ENCODE measurements at places on chromosomes 16 and 17.

DNA sequence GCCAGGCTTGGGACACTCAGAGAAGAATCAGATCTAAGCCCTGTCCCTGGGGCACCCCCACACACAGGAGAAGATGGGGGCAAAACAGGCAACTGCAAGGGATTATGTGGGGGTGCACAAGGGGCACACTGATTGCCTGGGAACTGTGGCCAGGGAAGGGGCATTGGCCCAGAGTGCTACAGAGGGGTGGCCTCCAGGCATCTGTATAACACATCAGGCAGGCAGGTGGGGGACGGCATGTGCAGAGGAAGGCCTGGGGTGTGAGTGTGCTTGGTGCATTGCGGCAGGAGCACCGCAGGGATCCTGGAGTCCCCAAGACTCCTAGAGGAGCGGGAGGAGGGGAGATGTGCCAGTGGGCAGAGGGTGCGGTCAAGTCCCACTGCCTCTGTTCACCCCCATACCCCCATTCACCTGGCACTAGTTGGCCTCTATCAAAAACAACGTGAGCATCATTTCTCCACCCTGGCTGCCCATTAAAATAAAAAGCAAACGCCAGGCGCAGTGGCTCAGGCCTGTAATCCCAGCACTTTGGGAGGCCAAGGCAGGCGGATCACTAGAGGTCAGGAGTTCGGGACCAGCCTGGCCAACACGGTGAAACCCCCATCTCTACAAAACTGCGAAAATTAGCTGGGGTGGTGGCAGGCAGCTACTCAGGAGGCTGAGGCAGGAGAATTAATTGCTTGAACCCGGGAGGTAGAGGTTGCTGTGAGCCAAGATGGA, 41.5 kb downstream of the C16orf82 start:
- no peak for DNase-seq

DNA sequence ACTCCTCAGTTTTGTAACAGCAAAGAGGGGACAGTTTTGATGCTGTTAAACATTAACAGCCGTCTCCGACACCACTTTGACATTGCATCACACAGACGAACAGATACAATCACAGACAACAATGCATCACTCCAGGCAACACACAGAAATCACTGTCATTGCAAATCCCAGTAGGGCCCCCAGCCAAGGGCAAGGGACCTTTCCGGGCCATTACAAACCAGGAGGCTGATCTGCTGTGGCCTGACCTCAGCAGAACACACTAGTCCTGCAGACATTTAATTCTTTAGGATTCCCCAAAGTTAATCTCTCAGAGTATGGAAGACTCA, 136.2 kb upstream of the RCVRN start:
- DNase-seq, result no peak

DNA sequence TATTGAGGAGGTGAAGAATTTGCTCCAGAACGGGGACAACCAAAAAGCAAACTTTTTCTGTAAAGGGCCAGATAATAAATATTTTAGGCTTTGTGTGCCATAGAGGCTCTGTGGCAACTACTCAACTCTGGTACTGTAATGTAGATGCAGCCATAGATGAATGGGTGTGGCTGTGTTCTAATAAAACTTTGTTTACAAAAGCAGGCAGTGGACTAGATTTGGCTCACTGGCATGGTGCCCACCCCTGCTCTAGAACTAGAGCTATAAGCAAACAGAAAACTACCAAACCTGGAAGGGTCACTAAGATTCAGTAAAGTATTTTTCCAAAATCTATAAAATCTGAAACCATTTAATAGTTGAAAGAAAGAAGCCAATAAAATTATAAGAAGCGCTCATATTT, 24.6 kb upstream of the SMURF2 start:
- DNase-seq, result no peak

DNA sequence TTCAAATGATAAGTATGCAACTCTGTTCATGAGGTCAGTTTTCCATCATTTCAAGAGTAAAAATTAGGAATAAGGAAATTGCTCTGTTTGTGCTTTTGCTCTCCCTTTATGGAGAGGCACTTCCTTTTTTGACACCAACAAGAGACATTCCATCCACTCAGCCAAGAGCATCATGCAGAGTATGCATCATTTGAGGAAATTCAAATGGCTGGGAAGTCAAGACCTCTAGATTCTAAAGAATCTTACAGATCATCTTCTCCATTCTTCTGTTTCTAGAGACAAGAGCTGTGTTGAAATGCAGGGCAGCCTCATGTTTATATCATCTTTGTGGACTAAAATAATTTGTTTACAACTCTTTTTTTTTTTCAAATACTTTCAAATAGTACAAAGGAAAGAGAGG, 669.4 kb downstream of the CDH11 start:
- DNase-seq, result no peak

- DNase-seq, result no peak
Measured at GRCh38 chr17:73748508-73748907, 104.3 kb upstream of the SDK2 start.

DNA sequence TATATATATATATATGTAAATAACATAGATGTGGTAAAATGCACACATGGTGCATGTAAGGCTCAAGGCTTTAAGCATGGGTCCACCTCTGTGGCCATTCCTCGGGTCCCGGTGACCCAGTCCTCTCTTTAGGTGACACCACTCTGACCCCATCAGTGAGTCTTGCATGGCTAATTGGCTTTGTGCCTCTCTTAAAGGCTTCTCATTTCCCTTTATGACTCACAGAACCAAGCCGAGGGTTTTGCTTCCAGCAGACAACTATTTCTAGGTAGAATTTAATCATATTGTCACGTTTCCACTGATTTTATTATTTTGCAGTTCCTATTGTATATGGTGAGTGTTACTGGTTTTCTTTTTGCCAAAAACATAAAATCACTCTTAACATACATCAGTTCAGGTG, 59.7 kb downstream of the PLCG2 start:
- DNase-seq, result no peak

DNA sequence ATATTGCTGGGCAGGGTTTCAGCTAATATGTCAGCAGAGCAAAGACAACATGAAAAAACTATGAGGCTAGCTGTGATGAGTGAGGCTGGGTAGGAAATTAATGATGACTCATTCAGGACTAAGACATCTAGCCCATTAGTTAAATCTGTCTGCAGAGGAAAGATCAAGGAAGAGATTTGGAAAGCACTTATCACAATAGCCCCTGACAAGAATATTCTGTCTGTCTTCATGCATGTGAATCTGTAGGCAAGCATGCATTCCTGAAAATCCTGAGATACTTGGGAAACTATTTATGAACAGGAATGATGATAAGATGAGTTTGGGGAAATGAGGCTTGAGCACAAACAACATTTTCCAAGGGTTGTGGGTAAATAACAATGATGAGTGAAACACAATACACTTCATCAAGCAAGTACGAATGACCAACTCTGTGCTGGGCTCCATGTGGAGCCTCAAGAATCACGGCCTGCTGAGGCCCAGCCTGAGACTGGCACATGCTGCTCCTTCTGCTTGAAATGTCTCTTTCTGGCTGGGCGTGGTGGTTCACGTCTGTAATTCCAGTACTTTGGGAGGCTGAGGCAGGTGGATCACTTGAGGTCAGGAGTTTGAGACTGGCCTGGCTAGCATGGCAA, 96.5 kb upstream of the ASIC2 start:
- DNase-seq, result no peak

- no peak for DNase-seq
Measured at GRCh38 chr16:81409016-81409556, 35.5 kb upstream of the CMIP start.

DNA sequence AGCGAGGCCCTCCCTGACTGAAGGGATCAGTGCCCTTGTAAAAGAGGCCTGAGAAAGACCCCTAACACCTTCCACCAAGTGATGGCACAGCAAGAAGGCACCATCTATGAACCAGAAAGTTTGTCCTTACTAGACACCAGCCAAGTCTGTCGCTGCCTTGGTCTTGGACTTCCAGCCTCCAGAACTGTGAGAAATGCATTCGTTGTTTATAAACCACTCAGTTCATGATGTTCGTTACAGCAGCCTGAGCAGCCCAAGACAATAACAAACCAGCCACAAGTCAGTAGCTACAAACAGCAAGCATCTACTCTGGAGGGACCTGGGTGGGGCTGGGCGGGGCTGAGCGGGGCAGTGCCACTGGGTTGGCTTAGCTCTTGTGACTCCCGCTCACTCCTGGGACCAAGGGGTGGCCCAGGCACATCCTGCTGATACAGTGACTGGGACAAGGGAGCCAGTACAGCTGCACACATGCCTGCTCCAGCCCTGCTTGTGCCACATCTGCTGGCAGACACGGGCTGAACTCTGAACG, 234.9 kb downstream of the IRF8 start:
- no peak for DNase-seq

Measured in pons (tissue), 1 donor.